ENCODE measurements at places on chromosomes 16 and 17.

GRCh38 chr17:55466671-55467070, 44.6 kb downstream of the SMIM36 start:
- no peak for DNase-seq

GRCh38 chr17:71168053-71168741, 952.6 kb upstream of the SOX9 start:
- no peak for DNase-seq

DNA sequence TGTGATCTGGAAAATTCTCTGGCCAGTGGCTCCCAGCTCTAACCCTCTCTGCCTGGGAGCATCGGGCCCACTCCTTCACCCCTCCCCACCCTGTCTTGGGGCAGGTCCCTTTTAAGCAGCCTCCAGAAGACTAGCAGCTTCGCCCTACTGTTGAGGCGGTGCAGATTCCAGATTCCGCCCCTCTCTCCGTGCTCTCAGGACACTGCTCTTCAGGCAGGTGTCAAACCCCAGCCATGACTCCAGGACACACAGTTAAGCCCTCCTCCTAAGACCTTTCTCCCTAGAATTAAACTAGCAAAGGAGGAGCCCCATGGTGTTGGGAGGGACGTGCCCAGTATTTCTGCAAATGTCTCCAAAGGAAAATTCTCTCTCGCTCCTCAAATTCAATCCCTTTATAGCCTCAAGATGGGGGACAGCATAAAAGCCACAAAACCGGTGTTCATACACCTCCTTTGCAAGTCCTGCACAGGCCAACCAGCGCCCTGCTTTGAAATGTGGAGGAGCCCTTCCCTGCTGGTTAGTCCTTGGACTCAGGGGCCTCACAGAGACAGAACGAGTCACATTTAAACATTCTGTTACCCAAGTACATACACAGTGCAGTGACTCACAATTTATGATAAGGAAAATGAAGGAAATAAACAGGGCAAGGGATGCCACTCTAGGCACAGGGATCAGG, 7.2 kb downstream of the LPO start:
- DNase-seq = no peak

GRCh38 chr16:48076455-48077012, 79.3 kb downstream of the ABCC12 start:
- DNase-seq = no peak

DNA sequence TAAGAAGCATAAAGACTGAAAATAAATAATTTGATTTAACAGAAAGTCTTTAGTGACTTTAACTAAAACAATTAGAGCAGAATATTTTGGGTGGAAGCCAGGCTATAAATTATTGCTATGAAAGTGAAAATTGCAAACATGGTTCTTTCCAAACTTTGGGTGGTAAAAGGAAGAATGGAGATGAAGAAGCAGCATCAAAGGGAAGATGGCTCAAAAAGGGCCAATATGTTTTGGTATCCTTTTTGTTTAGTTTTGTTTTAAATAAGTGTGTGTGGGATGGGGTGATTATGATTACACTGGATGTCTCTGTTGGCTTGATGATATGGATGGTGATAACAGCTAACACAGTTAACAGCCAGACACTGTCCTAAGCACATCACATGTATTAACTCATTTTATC, 153.7 kb downstream of the CYB561 start:
- no peak for DNase-seq

GRCh38 chr16:3612510-3613466, 1.4 kb upstream of the SLX4 start:
- no peak for DNase-seq

DNA sequence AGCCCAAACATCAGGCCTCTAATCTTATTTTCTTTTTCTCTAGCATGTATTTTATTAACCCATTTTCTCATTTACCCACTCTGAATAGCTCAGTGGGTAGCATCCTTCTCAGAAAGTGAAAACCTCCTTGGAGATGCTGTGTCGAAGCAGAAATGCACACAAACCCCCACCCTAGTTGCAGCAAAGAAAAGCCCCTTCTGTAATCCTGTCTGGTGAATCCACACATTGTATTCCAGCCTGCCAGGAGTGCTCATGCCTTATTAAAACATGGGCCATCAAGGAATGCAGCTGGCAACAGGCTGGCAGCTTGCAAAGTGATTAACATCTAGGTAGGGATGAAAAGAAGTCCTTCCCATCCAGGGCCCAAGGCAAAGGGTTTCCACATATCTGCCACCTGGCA, 39.7 kb upstream of the AXIN2 start:
- DNase-seq = no peak

DNA sequence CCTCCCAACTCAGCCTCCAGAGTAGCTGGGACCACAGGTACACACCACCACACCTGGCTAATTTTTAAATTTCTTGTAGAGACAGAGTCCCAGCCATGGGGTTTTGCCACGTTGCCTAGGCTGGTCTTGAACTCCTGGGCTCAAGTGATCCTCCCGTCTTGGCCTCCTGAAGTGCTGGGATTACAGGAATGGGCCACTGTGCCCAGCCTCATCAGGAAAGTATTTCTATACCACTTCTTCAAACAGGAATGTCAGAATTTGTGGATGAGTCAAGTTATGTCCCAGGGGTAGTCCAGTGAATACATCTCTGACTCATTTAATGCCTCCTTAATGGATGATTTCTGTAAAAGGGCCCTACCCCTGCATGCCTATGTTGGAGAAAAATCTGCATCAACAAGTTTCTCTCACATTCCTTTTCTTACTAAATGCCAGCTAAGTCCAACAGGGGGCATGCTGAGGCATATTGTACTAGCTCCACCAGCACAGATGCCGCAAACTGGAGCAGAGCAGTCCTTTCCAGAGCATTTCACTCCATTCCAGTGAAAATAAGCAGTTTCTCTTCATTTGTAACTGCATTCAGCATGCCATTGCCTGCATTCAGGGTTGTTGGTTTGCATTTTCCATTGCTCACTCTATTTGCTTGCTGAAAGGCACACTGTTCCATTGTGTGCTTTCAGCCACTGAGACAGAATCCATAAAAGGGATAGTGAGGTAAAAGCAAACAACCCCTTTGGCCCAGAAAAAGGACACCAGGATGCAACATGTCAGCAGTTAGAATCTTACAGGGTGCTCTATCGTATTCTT, 5.3 kb upstream of the CAVIN1 start:
- DNase-seq = no peak

DNA sequence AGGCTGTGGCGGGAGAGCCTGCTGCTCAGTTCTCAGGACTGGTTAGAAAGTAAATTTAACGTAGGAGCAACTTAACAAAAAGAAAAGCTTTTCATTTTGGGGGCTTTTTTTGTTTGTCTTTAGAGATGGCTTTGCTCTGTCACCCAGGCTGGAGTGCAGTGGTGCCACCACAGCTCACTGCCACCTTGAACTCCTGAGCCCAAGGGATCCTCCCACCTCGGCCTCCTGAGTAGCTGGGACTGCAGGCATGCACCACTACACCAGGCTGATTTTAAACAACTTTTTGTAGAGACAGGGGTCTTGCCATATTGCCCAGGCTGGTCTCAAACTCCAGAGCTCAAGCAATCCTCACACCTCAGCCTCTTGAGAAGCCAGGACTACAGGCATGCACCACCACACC, 205.0 kb downstream of the RPTOR start:
- DNase-seq = no peak
